Activated CD4-positive, alpha-beta T cell treated with anti-CD3 and anti-CD28 coated beads, Interleukin-2, amount 10 ng/mL, durations not matched to agents 24 days and 14 days (primary cell): ENCODE measurements at places on chromosomes 5 and 9. TPM values are rescaled to one million over a fixed set of nuclear protein-coding genes. Genes with fewer than 3 reads are reported as not detected.

- H3K27me3 ChIP-seq: no peaks in the 10 kb centered on the region
- no peak overlapping the region for H3K27ac ChIP-seq
- H3K4me1 ChIP-seq: peaks cover 9% of the 10 kb centered on the region
Observed at GRCh38 chr9:20473515-20474013, 148.7 kb downstream of the MLLT3 start.

The CDX1 gene
- not detected in 2 replicates for total RNA-seq

The MARVELD2 gene
- total RNA-seq: 0.26 and 0.36 TPM in 2 replicates

- H3K4me1 ChIP-seq: peaks cover 4% of the 10 kb centered on the region
- no peaks in the 10 kb centered on the region for H3K36me3 ChIP-seq
- peaks cover 26% of the 10 kb centered on the region for H3K27me3 ChIP-seq
- no peak overlapping the region for H3K27ac ChIP-seq
- H3K4me3 ChIP-seq: no peak overlapping the region
- no peak for DNase-seq
Observed at GRCh38 chr9:133427658-133428348, 5.6 kb downstream of the ADAMTS13 start.

The SPATA31C1 gene
- total RNA-seq: not detected in 2 replicates
